ENCODE measurements at places on chromosomes 12 and 14.

DNA sequence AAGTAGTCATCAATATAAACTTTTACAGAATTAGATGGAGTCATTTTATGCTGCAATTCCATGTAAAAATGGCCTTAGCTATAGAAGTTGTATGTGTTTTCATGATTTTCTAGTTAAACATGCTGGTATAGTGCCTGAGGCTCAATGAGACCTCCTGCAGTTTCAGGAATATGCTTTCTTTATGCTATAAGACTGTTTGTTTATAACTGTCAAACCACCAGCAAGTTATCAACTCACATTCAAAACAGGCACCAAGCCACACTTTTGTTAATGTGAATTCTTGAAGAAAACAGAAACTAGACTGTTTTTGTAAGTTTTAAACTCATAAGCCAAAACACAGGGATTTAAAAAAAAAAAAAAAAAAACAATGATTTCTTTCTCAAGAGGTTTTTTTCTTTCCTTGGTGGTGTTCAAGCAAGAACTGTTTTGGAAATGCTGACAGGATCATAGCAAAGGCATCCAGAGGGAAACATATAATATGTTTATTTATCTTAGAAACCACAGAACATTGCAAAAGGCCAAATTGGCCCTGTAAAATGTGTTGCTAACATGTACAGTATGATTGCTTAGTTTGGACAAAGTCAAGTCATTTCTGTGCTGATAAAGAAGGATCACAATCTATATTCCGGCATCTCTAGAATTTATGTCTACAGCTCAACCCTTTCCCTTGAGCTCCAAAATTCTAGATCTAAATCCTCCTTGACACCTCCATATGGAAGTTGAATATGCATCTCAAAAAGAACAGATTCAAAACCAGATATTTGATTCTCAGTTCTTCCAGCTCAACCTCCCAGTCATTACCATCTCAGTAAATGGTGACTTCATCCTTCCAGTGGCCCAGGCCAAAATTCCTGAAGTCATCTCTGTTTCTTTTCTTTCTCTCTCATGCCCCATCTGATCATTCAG, 29.0 kb upstream of the LUM start:
- no peak for DNase-seq

GRCh38 chr12:59494617-59495016, 101.2 kb upstream of the SLC16A7 start:
- no peak for DNase-seq

DNA sequence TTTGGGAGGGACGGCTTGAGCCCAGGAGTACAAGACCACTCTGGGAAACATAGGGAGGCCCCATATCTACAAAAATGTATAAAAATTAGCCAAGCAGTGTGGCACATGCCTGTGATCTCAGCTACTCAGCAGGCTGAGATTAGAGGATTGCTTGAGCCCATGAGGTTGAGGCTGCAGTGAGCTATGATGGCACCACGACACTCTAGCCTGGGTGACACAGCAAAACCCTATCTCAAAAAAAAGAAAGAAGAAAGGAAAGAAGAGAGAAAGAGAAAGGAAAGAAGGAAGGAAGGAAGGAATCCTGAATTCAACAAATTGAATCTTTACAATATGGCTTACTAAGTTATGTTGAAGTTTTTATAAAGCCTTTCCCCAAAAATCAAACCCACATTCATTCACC, 2.1 kb downstream of the KIF21A start:
- no peak for DNase-seq

DNA sequence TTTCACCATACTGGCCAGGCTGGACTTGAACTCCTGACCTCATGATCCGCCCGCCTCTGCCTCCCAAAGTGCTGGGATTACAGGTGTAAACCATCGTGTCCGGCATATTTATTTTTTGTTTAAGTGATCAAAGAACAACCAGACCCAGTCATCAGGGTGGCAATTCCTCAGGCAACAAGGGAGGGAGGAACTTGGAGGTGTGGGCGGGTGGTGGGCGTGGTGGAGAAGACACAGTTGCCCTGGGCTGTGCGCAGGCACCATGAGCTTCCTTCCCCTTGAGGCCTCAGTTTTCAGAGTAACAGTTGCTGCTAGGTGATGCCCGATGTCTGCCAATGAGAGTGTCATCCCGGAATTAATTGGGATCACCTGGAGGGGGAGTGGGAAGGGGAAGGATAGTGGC, 191.7 kb downstream of the ALG10 start:
- DNase-seq: no peak

GRCh38 chr12:66733839-66734238, 55.0 kb upstream of the GRIP1 start:
- no peak for DNase-seq

- DNase-seq: no peak
Observed at GRCh38 chr14:31229638-31230572, 22.3 kb upstream of the HECTD1 start.

- DNase-seq: no peak
Observed at GRCh38 chr14:24971255-24971654, 78.7 kb downstream of the STXBP6 start.

DNA sequence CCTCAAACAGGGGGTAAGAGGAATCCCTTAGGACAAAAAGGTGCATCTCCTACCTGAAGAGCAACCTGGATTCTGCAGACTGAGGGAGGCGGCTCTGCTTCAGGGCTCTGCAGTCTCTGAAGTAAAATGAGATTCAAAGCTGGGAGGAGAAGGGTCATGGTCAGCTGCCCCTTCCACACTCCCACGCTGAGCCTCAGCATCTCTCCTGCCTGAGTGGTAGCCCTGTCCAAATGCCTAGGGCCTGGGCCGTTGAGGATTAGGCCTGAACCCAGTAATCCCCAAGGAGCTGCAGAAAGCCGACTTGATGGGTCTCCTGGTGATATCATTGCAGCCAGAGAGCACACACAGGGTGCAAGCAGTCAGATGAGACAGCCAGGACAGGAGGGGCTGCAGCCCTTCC, 18.9 kb downstream of the PHLDA1 start:
- no peak for DNase-seq

DNA sequence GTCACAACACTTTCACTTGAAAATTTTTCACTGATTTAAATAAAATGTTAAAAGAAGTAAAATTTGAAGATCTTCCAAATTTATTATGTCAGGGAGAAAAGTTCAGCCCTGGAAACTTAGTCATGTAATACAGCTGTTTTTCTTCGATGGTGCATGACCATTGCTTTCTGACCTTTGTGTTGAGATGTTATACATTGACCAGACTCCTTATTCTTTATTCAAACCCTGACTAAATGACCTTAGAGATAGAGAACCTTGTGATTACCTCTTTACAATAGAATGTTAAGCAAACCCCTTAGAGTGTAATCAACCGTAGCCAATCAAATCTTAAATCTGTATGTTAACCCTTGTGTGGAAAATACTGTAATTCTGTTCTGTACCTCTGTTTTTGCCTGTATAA, 34.5 kb downstream of the PLCZ1 start:
- no peak for DNase-seq

- DNase-seq: no peak
Observed at GRCh38 chr12:18811273-18811672, 73.4 kb downstream of the CAPZA3 start.

DNA sequence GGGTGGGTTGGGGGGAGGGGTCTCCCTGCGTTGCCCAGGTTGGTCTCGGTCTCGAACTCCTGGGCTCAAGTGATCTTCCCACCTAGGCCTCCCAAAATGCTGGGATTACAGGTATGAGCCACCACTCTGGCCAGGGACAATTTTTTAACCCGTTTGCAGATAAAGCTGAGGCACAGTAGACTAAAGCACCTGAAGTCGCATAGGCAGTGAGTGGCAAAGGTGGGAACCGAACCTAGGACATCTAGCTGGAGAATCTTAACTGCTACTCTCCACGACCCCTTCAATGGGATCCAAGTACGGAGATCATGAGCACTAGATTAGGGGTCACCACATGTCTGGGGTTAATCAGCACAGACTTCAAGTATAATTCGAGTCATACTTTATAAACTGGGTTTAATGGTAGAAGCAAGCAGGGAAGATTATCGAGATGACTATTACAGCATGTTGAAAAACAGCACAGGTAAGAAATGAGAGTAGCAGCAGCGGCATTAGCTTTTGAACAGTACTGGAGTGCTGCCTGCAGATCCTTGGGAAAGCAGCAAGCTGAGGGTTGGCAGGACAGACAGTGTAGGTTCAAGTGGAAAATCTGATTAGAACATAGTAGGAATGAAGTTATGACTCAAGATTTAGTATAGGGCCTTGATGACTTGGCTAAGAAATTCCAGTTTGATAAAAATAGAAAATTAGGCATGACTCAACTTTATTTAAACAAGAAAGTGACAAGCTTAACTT, 23.9 kb downstream of the NID2 start:
- DNase-seq: no peak

DNA sequence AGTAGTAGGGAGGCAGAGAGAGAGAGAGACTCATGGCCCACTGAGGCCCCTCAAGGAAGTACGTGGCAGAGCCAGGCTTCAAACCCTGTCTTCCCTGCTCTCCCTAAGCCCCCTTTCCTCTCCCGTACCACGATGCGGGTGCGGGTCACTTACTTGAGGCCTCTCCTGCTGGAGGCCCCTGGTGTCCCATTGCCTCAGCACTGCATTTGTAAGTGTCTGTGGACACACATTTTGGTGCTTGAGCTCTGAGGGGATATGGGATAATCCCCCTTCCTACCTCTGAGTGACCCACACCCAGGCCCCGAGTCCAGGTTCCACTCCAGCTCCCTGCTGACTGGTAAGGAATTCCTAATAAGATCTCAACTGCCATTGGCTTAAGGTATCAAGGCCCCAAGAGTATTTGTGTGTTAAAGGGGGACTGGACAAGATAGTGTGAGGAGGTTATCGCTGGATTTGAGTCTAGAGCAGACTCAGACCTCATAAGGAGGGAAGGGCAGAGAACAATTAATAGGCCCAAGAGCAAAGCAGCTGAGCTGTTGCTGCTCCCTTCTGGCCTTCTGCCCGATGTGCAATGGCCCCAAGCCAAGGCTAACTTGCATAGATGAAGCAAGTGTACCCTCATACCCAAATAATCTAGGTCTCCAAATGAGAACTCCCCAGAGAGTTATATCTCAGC, 71.9 kb downstream of the CRACR2A start:
- DNase-seq: no peak

DNA sequence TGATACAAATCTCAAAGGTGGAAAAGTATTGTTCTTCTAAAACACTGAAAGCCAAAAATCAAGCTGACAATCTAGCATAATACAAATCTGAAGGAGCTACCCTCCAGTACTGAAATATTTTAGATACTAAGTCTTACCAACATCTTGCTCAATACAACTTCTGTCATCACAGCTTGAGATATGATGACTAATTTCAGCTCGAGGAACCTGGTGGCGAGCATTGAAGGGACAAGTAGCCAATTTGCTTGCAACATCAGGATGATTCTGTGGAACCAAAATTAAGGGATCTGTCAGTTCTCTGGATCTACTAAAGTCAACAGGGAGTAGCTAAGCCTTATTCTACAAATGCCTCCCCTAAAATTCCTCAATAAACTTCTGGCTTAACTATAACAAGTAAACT, 10.4 kb downstream of the GTSF1 start:
- DNase-seq: no peak

GRCh38 chr14:91350483-91350812, 67.2 kb downstream of the CCDC88C start:
- DNase-seq: no peak

GRCh38 chr12:71594214-71594948, 69.3 kb downstream of the ZFC3H1 start:
- no peak for DNase-seq

DNA sequence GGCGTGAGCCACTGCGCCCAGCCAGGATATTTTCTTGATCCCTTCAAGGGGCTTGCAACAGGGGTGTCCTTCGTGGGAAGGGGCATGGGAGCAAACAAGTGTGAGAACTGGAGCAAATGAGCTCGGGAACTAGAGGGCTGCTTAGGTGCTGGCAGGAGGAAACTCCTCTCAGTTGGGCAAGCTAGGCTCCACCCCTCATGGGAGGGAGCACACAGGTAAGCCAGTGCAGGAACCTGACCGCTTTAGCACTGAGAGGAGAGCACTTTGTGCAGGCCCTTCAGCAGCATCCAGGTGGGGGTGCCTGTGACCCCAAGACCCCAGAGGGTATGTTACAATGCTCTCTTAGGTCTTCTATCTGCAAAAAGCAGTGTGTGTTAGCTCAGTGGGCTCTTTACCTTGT, 755.4 kb upstream of the MDGA2 start:
- no peak for DNase-seq

DNA sequence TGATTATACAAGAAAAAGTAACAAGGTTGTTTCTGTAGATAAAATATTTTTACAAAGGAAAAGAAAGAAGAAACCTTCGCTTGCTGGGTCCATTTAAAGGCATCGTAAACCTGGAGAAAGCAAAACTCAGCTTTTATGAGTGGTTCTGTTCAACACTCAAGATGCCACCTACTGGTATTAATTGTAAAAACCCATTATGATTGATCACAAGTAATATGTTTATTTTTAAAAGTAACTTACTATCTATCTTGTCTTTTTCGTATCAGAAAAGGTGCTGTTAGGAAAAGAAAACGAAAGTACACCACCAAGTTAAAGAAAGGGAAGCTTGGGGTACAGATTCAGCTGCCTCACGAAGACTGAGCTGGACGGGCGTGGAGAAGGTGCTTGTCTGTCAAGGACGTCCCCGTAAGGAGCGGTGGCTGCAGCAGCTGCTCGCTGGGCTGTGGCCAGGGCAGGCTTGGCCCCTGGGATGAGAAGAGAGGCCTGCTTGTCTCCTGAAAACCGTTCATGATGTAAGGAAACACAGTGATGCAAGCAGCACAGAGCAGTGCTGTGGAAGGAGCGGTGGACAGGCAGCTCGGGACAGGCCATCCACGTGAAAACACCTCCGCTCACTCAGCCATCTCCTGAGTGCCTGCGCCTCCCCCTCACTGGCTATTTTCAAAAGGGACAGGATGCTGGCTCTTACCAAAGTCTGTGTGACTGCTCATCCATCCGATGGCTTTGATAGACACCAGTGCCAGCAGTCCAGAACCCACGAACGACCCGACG, 25.0 kb downstream of the SLC15A4 start:
- no peak for DNase-seq

GRCh38 chr12:45234139-45234865, 18.4 kb downstream of the ANO6 start:
- no peak for DNase-seq

DNA sequence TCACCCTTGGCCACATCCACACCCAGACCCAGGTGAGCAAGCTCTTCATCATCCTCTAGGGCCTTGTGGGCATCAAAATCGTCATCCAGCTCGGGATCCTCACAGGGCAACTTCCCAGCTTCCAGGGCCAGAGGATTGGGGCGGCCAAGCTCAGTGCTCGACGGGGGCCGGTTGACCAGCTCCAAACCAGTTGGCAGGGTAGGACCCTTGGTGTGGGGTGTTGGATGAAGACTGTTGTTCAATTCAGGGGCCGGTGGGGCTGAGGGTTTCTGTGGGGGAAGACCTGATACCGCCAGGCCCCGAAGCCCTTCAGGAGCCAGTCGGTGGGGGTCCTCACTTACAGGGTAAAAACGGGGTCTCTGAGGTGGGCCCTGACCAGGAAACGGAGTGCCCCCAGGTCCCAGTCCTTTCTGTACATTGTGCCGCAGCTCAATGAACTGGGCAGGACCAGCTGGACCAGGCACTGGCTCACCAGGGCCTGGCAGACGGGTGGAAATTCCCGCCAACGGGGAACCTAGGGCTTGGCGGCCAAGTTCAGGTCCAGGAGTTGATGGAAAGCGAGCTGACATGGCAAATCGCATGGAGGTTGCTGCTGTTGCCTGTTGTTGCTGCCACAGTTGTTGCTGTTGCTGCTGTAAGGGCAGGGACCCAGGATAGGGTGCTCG, 19.8 kb upstream of the PRKAG1 start:
- no peak for DNase-seq
